ENCODE measurements at places on chromosomes 1 and 21.

DNA sequence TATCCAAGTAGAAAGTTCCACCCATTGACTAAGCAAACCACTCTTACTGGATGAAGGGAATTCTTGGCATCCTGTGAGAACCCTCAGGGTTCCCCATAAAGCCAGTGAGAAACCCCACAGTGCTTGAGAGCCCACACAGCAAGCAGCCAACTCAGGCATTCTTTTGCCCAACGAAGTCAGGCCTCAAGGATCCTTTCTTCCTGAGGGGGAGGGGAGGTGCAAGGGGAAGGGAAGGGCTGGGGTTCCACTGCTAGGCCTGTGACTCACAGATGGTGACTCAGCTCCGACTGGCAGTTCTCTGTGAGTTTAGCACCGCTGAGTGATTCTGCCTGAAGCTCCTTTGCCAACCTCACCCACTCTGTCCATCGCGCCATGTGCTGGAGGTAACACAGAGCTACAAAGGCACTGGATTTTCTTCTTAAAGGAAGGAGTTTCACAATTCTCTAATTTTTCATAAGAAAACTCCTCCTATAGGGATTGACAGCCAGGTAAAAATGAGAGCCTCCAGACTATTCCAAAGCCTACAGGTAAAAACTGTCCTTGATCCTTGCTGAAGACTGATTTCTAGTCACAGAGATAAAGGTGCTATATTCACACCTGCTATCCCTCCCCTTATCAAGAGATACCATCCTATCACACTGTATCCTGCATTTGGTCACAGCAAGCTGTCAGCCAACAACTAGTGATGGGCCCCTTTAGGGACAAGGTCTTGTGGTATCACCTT is 4.8 kb downstream of the ENO1 start:
- DNase-seq, result peak; percentile 85

GRCh38 chr1:64478594-64479470 is 8.9 kb downstream of the CACHD1 start:
- no peak for DNase-seq

- no peak for DNase-seq
These were observed 42.6 kb downstream of the PCSK9 start for GRCh38 chr1:55081905-55082296.

GRCh38 chr21:38784458-38785266 is 21.1 kb upstream of the ETS2 start:
- DNase-seq, result no peak

DNA sequence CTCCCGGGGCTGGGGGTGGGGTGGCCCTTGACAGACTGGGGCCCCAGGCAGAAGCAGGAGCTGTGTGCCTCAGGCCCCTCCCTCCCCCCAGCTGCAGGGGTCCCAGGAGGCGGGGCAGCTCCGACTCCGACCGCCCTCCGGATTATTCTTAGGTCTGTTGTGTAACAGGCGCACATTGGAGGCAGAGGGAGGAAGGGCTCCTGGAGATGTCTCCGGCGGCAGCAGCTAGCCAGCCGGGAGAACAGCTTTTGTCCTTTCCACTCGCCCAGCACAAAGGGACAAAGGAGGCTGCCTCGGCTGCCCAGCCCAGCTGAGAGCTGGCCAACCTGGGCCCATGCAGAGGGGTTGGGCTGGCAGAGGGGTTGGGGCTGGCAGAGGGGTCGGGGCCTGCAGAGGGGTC is 29.7 kb upstream of the PLCH2 start:
- DNase-seq, result no peak

DNA sequence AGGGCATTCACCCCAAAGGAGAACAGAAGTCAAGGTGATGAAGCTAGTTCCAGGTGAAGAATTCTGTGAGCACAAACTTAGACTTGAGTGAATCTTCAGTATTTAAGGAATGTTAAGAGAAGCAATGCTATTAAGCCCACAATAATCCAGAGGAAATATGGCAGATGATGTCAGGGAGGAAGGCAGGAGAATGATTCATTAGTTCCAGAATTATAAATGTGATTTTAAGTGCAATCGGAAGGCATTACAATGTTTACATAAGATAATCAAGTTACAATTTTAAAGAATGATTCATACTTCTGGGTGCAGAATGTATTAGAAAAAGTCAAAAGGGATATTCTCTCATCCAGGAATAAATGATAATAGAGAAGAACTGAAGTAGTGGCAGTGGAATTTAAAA is 545.2 kb upstream of the BRINP3 start:
- no peak for DNase-seq

GRCh38 chr1:2563205-2563604 is 7.0 kb downstream of the TNFRSF14 start:
- no peak for DNase-seq

GRCh38 chr21:41565550-41565949 is 57.6 kb upstream of the TMPRSS2 start:
- no peak for DNase-seq

- no peak for DNase-seq
These were observed 15.1 kb downstream of the USP33 start for GRCh38 chr1:77744576-77744975.

- no peak for DNase-seq
These were observed 4.1 kb upstream of the LSM10 start for GRCh38 chr1:36401602-36402503.

DNA sequence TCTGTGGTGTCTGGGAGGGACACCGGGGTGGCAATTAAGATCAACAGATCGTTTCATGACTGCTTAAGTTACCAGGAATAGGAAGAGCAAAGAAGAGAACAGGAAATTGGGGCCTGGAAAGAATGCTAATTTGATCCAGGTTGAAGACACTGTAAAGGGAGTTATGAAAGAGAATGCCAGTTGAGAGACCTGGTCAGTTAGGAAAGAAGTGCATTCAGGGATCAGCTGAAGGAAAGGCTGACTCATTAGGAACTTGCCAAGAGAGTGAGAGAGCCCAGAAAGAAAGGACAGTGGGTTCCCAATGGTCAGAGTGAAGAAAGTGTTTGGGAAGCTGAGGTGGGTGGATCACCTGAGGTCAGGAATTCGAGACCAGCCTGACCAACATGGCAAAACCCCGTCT is 119.6 kb downstream of the UBE2U start:
- DNase-seq, result no peak

DNA sequence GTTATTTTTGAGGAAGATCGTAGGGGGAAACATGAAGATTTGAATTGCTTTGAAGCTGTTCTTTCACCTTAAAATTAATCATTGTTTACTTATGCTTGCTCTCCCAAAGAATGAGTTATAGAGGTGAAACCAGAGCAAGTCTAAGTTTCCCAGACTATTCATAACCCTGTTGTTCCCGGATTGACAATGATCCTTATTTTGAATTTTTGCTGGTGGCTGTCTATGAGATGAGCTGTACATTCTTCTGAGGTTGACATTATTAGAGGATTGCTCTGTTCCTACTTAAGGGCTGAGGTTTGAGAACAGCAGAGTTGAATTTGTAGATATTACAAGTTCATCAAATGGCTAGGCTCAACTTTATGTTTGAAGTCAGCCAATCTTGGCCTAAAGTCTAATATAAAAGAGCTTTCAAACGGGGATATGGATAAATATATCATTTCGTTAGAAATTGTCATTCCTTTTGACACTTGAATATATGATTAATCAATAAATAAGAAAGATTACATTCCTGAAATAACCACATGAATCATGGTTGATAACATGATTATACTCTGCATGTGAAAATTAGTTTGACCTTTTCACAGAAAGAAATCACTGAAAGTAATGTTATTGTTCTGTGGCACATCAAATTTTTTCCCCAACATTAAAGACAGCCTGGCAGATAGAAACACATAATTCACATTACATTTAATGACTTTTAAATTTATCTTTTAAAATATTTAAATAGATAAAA is 19.1 kb upstream of the PDE4B start:
- DNase-seq, result no peak

DNA sequence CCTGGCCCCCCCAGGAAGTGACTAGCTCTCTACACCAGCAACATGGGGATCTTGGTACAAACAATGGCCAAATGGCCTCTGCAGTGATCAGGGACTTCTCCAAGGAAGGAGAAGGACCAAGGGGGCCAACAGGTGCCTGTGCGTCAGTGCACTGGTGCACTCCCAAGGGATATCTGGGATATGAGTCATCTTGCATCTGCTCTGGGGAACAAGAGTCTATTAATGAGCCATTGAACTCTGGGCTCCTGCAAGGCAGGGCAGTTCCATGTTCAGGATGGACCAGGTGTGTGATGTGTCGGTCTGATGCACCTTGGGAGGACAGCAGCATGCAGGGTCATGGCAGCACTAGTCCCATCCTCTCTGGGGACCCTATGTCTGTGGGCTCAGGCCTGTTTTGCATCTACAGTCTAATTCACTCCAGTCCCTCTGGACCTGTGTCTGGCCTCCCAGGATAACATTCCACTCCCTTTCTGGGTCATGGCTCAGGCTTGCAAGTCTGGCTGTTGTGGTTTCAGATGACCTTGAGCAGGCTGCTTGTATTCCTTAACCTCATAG is 125.3 kb downstream of the TRABD2B start:
- DNase-seq, result no peak

DNA sequence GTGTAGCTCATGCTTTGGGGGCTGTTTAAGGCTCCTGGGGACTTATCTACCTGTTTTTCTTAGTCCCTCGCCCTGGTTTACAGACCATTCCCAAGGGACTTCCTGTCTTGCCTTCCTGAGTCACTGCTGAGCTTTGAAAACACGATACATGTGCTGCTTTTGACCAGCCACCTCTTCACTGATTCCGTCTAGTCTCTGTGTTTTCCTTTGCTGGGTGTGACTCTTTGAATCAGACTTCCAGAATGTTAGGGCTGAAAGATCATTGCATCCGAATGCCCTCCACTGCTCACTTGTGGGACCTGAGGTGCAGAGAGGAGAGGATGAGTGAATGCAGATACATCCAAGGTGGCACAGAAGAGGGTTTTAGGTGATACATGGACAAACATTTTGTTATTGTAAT is 35.4 kb upstream of the CITED4 start:
- no peak for DNase-seq

DNA sequence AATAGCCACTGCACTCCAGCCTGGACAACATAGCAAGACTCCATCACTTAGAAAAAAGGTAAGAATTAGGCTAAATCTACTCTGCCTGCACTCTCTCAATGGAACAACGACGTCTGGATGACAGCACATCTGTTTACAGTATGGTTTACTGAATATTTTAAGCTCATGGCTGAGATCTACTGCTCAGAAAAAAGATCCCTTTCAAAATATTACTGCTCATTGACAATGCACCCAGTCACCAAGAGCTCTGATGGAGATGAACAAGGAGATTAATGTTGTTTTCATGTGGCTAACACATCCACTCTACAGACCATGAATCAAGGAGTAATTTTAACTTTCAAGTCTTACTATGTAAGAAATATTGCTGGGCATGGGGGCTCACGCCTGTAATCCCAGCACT is 58.0 kb downstream of the SLC27A3 start:
- DNase-seq, result no peak

GRCh38 chr1:206911064-206911663 is 10.6 kb downstream of the FCMR start:
- DNase-seq, result peak; percentile 46

DNA sequence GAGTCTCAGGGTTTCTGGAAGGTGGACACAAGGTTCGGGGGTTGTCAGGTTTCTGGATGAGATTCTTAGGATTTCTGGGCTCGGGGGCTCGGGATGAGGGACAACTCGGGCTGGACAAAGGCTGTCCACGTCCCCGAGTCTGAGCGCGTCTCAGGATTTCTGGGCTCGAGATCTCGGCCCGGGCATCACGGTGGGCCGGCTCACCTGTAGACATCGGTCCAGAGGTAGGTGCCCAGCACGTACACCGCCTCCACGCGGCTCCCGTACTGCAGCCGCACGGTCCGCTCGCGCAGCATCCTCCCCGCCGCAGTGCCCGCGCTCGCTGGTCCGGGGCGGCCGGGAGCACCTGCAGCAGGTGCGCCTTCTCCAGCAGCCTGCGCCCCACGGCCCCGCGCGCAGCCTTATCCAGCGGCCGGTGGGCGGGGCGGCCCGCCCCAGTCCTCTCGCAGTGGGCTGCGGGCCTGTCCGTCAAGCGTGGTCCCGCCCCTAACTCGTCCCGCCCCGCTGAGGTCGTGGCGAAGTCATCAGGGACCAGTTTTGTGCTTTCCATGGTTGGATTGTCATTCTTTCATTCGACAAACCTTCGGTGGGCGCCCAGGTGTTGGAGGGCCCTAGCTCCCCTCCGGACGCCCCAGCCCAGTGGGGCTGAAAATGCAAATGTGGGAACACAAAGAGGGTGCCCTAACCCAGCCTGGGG is at the start of gene PADI2:
Gene PADI2, minus strand, starts transcription at position 376 of the 697 bp plus-strand sequence. Its CDS starts 80 bp downstream, at position 296.
- DNase-seq, result peak; percentile 5

DNA sequence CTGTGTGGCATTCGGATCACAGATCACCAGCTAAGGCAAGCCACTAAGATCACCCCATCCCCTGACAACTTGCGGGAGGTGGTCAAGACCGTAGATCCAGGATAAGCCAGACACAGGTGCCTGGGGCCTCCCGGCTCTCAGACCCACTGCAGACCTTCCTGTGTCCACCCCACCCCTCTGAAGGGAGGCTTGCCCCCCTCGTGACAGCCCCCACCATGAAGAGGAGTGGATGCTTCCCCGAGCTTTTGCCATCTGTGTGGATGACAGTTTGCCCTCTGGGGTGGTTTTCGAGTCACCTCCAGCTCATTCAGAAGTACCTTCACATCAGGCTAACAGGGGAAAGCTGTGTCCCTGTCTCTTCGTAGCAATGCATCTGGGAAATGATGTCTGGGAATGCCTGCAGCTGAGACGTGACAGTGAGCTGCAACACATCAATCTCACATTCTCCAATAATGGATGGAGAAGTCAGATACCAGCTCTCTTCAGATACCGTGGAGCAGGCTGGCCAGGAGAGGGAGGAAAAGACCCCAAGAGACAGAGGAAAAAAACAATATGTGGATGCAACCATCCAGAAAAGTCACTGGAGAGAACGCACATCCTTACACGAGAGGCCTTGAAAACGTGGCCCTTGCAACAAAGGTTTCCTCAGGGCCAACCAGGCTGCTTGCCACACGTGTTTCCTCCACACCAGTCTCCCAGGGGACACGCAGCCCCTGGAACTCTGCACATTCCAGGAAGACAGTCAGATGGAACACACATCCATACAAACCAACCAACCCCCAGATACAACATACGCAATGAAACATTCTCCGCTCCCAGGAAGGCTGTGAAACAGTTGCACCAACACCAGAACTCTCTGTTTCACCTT is 20.4 kb upstream of the FHAD1 start:
- no peak for DNase-seq

DNA sequence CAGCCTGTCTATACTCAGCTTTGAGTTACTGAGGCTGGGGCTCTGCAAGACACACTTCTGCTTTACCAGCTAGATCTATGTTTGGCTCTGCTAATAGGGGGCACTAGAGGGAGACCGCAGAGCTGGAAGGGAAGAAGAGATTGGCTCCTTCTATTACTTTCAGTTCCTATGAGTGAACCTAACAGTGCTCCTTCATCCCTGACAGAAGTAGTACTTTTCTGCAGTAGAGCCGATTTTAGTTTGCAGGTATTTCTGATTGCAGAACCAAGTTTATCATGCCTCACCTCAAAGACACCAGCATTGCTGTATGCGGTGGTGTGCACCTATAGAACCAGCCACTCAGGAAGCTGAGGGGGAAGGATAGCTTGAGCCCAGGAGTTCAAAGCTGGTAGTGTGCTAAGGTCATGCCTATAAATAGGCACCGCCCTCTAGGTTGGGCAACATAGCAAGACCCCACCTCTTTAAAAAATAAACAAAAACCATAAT is 5.7 kb upstream of the ZDHHC18 start:
- peak; percentile 83 for DNase-seq
